Uterus (tissue), 4 donors: ENCODE measurements at places on chromosomes 7 and 10. TPM values are rescaled to one million over a fixed set of nuclear protein-coding genes. Genes with fewer than 3 reads are reported as not detected.

INPP5A gene
- 90.9 TPM for total RNA-seq

HTRA1 gene
- total RNA-seq: 98.3 TPM

- peak; percentile 15 for DNase-seq
Measured at GRCh38 chr10:132110111-132110521, 44.4 kb downstream of the JAKMIP3 start.

SPDYE5 gene
- total RNA-seq: not detected

GRCh38 chr10:14532473-14533251, 201.9 kb upstream of the FRMD4A start:
- DNase-seq: no peak

IFIT3 gene
- total RNA-seq: 24.1 TPM

- no peak for DNase-seq
Measured at GRCh38 chr7:117616694-117617093, 136.9 kb downstream of the CFTR start.

GRCh38 chr7:142422621-142423020, 164.8 kb upstream of the PRSS58 start:
- no peak for DNase-seq

- no peak for DNase-seq
Measured at GRCh38 chr10:132777441-132777840, 8.5 kb downstream of the NKX6-2 start.

AASS gene
- total RNA-seq: 82.0 TPM

- DNase-seq: no peak
Measured at GRCh38 chr7:158475679-158476052, 112.0 kb downstream of the PTPRN2 start.

CEP41 gene
- 11.9 TPM for total RNA-seq

DNA sequence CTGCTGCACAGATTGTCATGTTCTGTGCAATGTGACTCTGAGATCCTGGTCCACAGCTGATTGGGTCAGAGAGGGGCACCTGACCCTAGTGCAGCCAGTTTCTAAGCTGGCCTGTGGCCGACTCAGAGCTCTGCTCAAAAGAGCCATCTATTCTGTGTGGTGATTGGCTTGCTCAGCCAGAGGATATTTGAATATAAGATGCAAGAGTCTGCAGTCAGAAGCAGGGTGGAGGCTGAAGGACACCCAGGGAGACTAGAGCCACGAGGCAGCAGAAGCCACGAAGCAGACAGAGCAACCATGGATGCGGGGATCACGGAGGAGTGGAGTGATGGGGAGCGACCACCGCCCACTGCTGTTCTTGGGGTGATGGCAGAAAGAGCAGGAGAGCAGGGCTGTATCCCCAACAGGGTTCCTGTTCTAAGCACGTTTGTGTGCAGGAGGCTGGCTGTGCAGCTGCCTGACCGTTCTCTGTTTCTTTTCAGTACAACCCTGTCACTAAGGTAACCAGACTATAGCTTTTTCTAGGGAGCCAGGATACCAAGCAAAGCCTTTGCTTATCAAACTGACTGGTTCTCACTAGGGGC, 19.5 kb upstream of the RHEB start:
- DNase-seq: peak; percentile 25

ACBD7 gene
- not detected for total RNA-seq

TIAL1 gene
- 160 TPM for total RNA-seq

- DNase-seq: no peak
Measured at GRCh38 chr10:30833628-30833970, 198.1 kb downstream of the ZNF438 start.

CYP2C8 gene
- total RNA-seq: 0.26 TPM

DNA sequence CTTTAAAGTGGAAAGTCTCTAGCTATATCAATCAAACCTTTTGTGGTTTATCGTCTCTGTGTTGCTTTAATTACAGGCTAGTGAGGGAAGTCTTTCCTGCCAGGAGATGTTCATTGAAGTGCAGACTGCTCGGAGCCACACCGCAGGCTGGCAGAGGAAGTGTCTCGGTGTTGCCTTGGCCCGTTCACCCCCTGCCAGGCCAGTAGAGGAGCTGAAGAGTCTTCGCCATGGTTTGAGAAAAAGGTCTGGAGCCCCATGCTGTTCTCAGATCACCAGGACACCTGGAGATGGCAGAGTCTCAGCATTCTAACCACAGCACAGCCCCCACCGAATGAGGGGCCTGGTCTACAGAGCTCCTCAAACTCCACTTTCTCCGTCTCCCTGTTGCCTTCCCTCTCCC, 275.9 kb upstream of the PLPP4 start:
- no peak for DNase-seq

EBLN1 gene
- 0.21 TPM for total RNA-seq

- DNase-seq: no peak
Measured at GRCh38 chr7:153370092-153370491, 610.5 kb downstream of the ACTR3B start.

GRCh38 chr10:13458687-13459012, 70.2 kb downstream of the BEND7 start:
- no peak for DNase-seq

- no peak for DNase-seq
Measured at GRCh38 chr10:80598084-80598798, 60.5 kb downstream of the SH2D4B start.

DNA sequence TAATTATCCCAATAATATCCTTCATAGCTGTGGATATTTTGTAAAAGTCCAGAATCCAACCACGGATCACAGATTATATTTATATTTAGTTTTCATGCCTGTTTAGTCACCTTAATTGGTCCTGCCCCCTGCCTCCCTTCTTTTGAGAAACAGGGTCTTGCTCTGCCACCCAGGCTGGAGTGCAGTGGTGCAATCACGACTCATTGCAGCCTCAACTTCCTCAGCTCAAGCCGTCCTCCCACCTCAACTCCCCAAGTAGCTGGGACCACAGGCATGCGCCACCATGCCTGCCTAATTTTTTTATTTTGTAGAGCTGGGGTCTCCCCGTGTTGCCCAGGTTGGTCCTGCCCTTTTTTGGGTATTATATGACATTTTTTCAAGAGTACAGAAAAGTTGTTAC, 129.4 kb downstream of the KAT6B start:
- DNase-seq: no peak

DNA sequence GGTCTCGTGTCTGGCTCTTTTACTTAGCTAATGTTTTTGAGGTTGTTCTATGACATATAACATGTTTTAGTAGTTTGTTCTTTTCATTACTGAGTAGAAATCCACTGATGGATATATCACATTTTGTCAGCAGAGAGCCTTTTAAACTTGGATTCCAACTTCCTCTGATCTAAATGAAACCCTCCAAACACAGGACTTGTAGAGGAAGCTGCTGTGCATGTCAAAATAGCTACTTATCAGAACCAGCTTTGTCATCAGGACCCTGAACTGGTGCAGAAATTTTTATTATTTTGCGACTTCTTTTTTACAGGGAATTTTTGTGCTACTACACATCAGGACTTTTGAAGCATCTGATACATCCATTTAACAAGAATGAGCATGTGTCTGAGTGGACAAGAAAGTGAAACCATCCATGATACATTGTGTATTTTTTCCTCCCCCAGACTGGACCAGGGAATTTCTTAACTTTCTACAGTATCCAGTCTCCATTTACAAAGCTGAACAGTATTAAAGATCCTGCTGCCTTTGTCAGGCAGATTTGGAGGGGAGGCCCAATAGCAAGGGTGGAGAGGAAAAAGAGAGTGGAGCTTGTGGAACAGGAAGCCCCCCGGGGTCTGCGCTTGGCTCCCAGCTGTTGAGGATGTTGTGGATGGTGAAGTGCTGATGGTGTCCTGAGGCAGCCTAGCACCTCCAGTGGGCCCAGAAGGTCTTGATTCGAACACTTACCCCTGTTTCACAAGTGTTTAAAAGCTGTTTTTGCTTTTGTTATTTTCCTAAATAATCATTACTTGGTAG, 29.3 kb upstream of the MTPAP start:
- DNase-seq: no peak

ZNF425 gene
- 0.77 TPM for total RNA-seq

DNA sequence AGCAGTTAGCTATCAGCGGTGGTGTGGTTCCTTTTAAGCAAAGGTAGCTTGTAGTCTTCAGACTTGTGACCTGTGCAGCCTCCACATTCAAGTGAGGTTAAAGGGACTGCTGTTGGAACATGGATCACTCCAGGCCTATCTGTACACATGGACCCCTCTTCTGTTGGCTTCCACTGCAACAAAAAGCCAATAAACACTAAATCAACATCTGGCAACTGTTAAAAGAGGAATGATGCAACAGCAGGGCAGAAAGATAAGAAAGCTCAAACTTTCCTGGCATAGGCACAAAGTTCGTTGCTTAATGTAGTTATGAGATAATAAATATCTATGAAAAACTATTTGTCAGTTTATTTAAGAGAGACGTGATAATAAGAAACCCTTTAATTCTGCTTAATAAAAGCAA, 4.0 kb upstream of the MINPP1 start:
- no peak for DNase-seq

GRCh38 chr7:11281953-11282352, 308.3 kb downstream of the PHF14 start:
- no peak for DNase-seq

PRLHR gene
- total RNA-seq: 2.3 TPM

LBX1 gene
- not detected for total RNA-seq

- DNase-seq: no peak
Measured at GRCh38 chr10:23914641-23915040, 294.3 kb upstream of the KIAA1217 start.

DNA sequence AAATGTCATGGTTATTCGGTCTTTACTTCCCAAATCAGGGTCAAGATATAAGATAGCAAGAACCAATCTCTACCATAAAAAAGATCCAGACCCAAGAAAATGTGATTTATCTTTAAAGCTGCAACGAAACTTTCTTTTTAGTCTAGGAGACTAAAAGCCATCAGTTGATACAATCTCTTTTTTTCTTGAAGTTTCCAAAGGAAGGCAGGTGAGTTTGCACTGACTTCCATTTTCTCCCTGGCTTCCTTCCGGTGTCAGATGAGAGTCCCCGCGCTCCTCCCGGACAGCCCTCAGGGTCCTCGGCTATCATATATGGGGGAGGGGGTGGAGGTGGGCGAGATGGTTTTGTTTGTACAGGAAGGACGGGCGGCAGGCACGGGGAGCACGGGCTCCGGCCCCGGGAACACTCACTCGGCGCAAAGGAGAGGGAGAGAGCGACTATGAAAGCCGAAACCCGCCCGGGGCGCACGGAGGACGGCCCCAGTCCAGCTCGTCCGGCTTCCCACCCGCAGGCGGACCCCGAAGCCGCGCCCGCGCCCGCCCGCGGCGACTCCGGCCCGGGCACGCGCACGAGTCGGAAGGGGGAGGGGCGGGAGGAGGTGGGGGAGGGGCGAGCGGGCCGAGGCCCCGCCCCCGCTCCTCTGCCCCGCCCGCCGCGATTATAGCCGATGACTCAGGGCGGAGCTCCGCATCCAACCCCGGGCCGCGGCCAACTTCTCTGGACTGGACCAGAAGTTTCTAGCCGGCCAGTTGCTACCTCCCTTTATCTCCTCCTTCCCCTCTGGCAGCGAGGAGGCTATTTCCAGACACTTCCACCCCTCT, at the start of gene BAG3:
BAG3 (plus strand) TSS at position 689 of the 822 bp plus-strand sequence. CDS start 296 bp downstream, outside the sequence.
- DNase-seq: peak; percentile 95

HSPA12A gene
- total RNA-seq: 32.0 TPM

DNA sequence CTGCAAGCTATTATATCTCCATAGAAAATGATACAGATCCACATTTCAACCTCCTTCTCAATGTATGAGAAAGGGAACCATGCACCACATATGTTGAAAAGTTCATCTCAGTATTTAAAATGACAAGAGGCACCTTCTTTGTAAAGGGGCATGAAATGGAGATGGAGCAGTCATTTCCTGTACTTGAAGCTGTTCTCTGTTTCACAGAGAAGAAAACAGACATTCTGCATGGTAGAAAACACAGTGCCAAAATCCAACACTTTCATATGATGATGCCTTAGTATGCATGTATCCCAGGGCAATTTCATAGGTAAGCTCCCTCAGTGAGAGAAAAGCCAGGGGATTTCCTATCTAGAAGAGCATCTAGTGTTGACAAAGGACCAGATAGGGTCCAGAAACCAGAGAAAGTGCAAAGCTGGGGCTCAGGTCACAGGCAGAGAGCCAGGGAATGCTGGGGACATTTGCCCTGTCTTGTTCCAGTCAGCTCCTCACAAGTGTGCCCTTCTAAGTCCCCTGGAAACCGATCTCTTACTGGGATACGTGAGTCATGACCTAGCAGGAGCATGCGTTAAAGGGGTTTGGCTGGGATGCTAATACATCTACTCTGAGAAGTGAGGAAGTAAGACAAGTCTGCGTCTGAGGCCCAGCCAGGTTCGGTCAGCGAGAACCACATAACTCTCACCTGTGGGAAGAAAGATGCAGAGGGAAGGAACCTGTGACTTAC, 118.7 kb downstream of the ICA1 start:
- no peak for DNase-seq

POLR2J2 gene
- 11.6 TPM for total RNA-seq

LEP gene
- not detected for total RNA-seq

HOGA1 gene
- 2.5 TPM for total RNA-seq

DNA sequence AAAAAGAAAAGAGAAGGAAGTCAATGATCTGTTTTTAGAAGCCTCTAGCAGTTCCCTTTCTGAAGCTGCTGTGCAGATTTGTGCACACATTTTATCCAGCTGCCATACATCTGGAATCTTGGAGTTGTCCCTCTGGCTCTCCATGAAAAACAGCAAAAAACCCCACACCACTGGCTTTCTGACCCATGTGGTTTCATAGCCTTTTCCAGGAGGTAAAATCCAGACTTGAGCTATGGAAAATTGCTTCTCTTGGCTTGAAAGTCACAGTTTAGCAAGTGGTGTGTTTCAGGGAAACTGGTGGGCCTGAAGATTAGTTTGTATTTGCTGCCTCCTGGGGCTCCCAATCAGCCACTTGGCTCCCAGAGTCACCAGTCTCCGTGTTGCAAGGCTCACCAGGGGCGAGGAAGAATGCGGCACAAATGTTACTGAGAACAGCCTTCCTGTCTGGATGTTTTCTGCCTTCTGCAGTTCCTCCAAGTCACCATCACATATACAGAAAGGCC, 50.1 kb upstream of the ADRB1 start:
- DNase-seq: no peak

DNA sequence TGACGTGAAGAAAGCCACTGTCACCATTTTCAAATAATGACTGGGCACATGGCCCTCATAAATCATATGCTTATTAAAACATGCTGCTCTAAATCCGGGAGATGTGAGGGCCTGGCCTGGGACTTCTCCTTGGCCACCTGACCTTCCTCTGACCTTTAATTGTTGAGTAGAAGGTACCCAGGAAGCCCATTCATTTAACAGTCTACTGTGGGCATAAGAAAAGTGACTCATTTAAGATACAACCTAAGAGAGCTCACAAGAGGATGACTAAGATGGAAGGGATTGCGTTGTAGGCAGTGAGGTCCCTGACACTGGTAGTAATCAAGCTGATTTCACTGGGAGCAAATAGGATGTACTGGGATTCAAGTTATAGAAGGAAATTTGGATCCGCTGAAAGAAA, 203.4 kb upstream of the GPR26 start:
- no peak for DNase-seq

DNA sequence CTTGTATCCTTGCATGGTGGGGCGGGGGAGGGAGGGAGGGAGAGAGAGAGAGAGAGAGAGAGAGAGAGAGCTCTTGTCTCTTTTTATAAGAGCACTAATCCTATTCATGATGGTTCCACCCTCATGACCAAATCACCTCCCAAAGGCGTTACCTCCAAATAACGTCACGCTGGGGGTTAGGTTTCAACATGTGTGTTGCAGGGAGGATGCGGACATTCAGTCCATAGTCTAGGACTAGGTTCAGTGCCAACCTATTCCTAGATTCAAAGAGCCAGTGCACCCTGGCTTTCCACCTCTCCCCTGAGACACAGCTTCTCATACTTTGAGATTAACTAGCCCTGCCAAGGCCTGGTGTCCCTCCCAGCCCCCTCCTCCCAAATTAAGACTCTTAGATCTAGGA, 123.0 kb downstream of the GRK5 start:
- no peak for DNase-seq

TMEM176A gene
- total RNA-seq: 48.2 TPM

- DNase-seq: no peak
Measured at GRCh38 chr7:138773817-138774216, 24.0 kb upstream of the TMEM213 start.
